ENCODE measurements at places on chromosomes 16 and 17.

DNA sequence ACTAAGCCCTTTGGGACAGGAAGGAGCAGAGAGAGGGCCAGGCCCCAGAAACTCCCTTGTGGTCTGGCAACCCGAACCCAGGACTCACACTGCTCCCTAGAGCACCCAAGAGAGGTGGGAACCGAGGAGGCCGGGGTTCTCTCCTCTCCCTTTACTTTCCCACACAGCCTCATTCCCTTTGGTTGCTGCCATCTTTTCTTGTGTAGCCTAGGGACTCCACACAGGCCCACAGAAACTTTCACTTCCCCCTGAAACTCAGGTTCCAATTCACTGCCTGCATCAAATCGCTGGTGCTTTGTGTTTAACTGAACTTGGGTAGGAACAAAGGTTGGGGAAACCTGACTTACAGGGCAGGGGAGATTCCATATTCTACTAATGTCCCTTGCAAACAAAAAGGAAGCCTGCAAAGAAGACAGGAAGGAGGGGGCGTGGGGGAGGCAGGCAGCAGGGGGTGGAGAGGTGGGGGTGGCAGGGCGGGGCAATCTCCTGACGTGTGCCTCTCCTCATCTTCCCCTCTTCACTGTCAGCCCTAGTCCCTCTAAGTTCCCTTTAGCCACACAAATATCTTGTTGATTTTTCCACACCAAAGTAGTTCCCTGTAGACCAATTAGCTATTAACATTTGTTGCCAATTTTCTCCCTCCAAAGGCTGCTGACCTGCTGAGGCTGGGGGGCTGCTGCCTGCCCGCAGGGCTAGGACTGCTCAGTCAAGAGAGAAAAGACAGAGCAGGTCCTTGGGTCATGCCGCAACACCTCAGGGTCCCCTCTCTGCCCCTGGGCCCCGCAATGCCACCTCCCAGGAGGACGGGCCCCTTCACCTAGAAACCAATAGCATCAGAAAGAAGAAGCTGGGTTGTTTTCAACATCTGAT is 8.0 kb downstream of the ST3GAL2 start:
- DNase-seq, result peak; percentile 95

GRCh38 chr17:67157732-67158639 is 87.0 kb downstream of the HELZ start:
- DNase-seq, result no peak

DNA sequence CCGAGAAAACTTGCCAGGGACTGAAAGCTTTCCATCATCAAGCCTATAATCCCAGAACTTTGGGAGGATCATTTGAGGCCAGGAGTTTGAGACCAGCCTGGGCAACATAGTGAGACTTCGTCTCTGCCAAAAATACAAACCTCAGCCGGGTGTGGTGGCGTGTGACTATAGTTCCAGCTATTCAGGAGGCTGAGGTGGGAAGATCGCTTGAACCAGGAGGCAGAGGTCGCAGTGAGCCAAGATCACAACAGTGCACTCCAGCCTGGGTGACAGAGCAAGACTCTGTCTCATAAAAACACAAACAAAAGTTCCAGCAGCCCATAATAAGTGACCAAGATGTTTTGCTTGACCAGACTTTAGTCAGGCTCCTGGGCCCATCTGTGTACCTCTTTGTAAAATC is 1.9 kb downstream of the MEAK7 start:
- no peak for DNase-seq

DNA sequence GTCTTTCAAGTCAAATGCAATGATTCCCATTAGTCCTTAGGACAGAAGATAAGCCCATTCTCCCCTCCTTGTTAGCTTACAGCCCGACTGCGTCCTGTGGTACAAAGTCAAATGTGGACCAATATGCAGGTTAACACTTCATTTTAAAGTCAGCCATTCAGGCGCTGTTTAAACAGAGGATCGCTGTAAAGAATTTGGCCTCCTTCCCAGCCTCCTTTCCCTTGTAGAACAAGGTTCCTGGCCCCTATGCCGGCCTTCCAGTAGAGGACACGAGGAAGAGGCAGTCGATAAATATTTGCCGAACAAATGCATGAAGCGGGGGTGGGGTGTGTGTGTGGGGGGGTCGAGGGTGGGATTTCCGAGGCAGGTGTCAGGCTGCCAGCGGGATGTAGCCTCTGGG is 4.3 kb downstream of the SDK2 start:
- no peak for DNase-seq

DNA sequence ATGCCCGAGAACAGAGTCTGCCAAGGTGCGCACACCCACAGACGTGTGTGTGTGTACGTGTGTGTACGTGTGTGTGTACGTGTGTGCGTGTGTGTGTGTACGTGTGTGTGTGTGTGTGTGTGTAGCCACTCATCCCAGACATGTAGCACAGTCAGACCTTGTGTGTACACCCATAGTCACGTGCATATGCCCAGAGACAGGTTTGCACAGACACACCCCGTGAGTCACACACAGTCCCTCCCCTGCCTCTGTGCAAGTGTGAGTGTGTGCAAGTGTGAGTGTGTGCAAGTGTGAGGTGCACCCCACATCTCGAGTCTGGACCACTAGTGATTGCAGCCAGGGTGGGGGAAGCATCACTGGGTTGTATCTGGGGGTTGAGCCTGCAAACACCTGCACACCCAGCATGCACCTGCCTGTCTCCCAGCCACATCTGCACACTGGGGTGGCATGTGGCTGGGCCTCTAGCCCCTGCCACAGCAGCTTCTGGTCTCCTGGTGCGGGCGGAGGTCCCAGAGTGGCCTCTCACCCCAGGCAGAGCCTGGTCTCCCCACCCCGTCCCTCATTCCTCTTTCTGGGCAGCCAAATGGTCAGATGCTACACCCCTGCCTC is 23.6 kb downstream of the BAHCC1 start:
- peak; percentile 22 for DNase-seq

- DNase-seq, result no peak
These were observed 165.7 kb downstream of the STX8 start for GRCh38 chr17:9409878-9410277.

- no peak for DNase-seq
These were observed 273.4 kb downstream of the CEP112 start for GRCh38 chr17:65918500-65918899.

DNA sequence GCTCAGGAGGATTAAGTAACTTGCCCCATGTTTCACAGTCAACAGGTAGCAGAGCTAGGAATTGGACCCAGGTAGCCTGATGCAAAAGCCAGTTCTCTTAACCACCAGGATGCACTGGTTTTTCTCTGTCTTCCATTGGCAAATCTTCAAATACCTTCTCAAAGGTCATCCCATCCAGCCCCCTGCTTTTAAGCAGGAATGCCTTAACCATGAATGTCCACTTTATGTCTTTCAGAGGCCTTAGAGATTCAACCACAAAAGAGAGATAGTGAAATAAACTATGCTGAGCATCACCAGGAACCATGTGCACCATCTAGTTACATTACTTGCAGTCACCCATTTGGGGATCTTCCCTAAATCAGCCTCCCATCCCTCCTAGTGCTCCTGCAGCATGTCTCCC is 94.3 kb downstream of the C17orf67 start:
- DNase-seq, result no peak

GRCh38 chr17:17109256-17109655 is 67.0 kb downstream of the MPRIP start:
- no peak for DNase-seq

DNA sequence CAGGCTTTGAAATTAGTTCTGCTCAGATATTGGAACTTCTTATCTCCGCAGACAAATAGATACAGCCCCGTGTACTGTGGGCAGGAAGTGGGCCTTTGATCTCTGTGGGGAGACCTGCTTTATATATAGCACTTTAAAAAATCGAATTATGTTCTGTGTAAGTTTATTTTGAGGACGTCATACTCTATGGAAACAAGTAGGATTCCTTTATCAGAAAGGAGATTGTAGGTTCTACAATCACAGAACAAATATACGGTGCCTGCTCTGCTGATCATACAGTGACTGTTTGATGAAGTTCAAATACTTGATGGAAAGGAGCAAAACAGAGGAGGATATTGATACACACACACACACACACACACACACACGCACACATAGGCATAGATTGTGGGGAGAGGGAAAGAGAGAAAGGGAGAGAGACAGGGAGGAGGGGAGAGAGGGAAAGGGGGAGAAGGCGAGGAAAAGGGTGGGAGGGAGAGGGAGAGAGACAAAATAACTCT is 14.7 kb upstream of the TMEM220 start:
- no peak for DNase-seq

DNA sequence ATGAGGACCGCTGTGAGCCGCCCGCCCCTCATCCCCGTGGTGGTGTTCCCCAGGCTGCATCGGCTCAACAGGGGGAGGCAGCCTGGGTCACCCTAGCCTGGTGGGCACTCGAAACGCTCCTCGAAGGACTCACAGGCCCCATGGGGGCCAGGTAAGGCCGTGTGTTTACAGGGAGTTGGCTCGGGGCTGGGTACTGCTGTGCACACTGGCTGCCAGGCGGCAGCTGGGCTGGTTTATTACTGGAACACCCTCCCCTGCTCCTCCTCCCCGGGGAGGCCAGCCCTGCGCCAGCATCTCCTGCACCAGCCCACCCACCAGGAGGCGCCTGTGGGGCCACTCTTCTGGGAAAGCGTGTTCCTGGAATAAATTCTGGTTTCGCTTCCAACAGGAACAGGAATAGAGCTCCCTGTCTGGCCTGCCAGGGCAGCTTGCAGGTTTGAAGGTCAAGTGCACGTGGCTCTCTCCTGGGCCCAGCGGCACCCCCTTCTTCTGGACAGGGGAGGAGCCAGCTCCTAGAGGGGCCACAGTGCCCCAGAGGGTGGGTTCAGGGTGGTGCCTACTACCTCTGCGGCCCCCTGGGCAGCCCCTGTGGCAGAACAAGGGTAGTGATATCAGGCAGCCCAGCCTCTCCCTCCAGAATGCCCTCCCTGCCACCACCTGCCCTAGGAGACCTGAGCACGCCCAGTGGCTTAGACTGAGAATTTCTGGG is 11.3 kb downstream of the MCRIP1 start:
- peak; percentile 74 for DNase-seq

GRCh38 chr17:30964876-30965275 is 6.0 kb upstream of the RNF135 start:
- DNase-seq, result peak; percentile 54

GRCh38 chr17:18993905-18994526 is 10.5 kb downstream of the FAM83G start:
- no peak for DNase-seq

DNA sequence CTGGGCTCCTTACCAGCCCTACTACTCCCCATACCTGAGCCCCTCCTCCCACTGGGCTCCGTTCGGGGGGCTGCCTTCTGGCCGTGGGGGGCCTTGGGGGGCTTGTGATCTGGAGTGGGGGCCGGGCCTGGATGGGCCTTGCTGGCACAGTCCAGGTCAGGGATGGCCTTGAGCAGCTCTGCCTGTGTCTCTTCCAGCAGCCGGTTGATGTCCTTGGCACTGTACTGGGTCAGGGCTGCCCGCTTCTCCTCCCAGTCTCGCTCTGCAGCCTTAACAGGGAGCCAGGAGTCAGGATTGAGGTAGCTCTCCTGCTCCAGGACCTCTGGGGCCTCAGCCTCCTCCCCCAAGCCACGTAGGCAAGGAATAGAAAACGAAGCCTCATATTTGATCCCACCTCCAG is 54.6 kb downstream of the SRCIN1 start:
- DNase-seq, result no peak

DNA sequence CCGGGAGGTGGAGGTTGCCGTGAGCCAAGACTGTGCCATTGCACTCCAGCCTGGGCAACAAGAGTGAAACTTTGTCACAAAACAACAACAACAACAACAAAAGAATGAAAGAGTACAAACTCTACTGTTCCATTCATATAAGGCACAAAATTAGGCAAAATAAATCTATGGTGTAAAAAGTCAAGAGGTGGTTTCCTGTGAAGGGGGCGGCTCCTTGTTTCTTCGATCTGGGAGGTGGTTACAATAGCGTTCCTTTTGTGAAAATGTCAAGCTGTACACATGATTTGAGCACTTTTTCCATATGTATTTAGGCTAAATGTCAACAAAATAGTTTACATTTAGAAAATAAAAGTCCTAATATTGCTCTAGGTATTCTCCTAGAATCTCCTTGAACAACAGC is 6.9 kb downstream of the SIAH1 start:
- no peak for DNase-seq

DNA sequence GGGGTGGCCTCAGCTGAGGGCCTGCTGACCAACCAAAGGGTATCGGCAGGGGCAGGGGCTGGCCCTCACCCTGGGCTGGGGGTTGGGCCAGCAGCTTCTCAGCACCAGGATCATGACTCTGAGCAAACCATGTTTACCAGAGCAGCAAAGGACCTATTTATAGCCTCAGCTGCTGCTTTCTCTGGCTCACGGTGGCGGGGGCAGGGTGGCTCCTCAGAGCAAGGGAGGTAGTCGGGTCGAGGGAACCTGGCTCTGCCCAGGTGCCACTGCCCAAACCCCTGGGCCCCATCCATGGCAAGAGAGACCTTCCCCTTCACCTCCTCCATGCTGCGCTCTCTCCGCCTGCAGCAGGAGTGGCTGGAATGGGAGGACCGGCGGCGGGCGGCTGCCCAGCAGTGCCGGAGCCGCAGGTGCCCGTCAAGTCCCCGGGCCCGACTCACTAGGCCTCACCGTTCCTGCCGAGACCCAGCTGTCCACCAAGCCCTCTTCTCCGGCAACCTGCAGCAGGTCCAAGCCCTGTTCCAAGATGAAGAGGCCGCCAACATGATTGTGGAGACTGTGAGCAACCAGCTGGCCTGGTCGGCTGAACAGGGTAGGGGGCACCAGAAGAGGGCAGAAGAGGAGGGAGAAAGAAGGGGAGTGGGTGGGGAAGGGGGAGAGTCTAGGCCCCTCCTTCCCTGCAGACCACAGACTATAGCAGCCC is at the start of gene ASB16:
ASB16 (plus strand) TSS at position 206 of the 703 bp plus-strand sequence; CDS start at position 292, 86 bp downstream.
- no peak for DNase-seq

- no peak for DNase-seq
These were observed 81.4 kb downstream of the XYLT1 start for GRCh38 chr16:17389384-17389783.

DNA sequence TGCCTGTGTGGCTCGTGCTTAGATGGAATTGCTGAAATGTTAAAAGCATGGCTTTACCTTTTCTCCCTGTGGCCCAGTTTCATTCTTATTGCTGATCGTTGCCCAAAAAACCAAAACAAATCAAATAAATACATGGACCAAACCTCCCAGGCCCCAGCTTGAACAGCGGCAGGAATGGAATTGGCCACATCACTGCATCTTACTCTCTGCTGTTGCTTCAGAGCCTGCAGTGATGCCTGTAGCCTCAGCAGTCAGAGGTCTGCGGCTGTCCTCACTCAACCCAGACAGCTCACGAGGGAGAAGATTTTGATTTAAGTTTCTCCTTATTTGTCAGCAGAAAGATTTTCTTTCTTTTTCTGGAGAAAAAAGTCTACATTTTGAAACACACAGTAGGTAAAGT is 91.5 kb downstream of the NPIPB11 start:
- no peak for DNase-seq

GRCh38 chr16:30769379-30770089 is 7.4 kb downstream of the RNF40 start:
- DNase-seq, result no peak

DNA sequence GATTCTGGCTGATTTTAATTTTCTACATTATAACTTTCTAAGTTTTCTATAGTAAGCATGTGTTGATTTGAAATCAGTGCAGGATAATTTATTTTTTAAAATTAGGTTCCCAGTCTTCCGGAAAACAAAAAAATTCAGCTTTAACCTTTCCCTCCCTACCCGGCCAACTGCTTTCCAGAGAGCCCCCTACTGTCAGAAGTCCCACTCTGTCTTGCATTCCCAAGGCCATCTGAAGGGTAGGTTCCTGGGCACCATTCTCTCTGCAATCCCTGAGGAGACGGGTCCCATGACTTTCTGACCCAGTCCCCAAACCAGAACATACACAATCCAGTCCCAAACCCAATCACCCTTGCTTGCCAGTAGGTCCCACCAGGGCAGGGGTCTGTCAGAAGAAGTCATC is 200.3 kb downstream of the CYLD start:
- no peak for DNase-seq
